ENCODE measurements at places on chromosomes 4 and X.

GRCh38 chr4:7893539-7893938 is 46.1 kb downstream of the AFAP1 start:
- DNase-seq, result no peak

GRCh38 chr4:122716825-122717448 is 15.6 kb upstream of the BBS12 start:
- peak; percentile 76 for DNase-seq

- no peak for DNase-seq
Measured at GRCh38 chr4:185513489-185514181, 21.7 kb downstream of the PDLIM3 start.

DNA sequence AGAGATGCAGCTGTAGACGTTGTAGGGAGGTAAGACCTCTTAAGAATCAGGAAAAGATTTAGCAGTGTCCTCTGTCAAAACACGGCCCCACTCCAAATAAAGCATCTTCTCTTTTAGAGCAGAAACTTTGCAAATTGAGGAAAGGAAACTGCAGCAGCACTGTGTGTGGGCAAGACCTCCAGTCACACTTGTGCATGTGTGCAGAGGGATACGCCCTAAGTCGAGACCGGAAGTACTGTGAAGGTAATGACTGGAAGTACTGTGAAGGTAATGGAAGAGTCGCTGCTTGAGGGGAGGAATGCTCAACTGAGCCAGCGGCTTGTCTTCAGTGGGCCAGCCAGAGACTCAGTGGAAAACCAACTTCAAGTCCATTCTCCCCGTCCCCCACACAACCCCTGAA is 46.5 kb downstream of the EGF start:
- DNase-seq, result no peak

- no peak for DNase-seq
Measured at GRCh38 chr4:26204911-26205370, 115.9 kb upstream of the RBPJ start.

DNA sequence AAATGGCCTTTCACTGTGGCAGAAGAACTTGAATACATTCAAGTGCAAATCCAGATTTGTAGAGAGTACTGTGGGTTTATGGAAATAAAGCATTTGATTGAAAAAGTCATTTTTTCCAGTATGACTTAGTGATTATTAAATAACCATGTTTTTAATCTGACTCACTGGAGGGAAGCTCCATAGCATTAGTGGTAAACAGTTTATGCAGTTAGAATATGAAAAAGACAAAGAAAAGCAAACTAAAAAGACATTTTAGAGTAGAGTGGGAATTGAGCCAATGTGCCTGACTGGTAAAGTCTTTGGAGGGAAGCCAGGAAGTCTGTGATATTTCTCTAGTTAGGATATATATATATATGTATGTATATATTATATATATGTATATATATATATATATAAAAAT is 53.4 kb downstream of the FAT4 start:
- DNase-seq, result no peak

DNA sequence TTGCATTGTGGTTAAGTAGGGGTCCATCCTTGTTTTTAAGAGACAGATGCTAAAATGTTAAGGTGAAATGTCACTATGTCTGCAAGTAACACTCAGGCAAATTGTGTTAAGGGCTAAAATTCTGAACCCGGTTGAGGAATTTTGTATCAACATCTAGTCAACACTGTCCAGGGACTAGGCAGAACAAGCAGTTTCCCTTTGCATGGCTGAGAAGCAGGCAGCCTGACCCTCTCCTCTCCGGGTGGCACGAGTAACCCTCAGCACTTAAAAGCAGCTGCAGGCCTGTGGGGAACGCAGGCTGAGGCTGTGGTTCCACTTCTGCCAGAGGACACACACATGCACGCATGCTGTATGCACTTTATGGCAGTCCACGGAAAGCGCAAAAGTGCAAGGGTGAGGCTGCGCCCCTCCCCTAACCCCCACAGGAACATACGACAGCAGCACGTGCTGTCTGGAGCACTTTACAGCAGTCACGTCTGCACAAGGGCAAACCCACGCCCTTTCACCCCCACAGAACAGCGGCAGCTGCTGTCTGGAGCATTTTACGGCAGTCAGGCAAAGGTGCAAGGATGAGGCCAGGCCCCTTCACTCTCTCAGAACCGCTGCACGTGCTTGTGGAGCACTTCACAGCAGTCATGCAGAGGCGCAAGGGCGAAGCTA is 619 bp upstream of the MPC1L start:
- peak; percentile 22 for DNase-seq

- DNase-seq, result no peak
Measured at GRCh38 chr4:52098618-52099017, 47.5 kb downstream of the SPATA18 start.

DNA sequence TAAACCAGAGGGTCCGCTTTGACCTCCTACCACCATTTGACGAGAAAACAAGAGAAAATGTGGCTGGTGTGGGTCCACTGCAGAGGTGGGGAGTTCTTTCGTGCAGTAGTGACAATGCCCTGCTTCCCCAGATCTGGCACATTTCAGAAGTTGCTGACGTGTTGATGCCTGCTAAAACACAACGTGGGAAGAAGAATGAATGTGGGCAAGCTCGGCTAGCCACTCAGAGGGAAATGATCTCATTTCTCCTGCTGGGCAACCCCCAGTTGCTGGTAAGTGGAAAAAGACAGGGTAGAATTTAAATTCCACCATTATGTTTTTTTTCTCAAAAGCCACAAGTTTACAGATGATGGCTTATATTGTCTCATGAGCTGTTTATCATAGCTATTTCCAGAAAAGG is 77.9 kb downstream of the LUZP4 start:
- DNase-seq, result no peak

DNA sequence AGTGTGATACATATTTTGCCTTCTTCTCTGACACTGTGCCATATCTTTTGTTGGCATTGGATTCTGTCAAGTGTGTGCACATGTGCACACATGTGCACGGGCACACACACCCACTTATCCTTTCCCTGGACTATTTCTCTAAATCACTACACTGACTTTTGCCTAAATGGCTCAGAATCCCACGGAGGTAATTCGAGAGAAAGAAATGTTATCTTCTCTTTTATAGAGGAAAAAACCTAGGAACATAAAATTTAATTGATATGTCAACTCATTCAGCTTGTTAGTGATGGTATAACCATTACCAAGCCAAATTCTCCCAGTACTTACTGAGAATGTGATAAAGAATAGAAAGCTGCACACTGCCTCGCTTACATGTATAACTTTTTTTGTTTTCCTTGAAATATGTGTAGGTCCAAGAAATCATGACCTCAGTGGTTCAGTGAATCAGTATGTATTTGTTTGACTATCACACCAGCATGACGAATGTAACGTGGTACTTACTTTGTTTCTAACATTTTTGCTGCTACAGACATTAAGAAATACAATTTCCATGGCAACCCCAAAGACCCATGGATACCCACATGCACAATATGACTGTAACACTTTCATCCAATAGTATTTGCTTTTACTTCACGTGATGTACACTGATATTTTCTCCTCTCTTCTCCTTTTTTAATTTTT is 163.0 kb downstream of the PCDH7 start:
- DNase-seq, result no peak

DNA sequence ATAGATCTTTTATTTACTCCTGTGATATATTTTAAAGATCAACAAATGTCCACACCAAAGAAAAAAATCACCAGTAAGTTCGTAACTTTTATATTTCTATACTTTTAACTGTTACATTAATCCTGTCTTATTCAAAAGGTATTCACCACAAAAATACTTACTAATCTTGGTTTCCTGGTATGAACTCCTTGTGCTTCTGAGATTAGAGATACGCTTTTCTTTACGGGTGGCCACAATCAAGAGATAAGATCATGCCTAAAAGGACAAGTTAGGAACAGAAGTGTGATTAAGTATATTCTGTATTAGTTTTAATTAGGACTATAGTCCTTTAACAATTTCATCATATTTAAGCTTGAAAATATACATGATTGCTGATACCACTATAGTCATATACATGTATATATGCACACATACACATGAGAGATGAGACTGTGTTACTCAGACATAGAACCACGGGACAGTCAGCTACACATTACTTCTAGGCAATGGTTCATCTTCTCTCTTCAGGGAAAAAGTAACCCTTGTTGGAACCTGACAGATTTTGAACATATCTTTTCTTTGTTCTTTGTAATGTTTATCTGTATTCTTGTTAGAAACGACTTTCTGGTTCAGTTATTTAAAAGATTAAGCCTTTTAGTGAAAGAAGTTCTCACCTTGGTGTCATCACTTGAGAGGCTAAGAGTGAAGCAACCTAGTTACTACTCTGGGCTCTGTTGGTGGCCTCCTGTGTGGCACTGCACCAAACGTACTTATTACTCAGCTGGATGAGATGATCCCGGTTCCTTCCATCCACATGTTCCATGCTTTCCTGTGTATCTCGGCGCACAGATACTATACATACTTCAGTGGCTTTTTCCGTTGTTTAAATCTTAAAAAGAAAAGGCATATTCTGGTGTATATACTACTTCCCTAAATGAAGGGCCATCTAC is 146.1 kb downstream of the CBR4 start:
- no peak for DNase-seq

GRCh38 chr4:48635980-48636379 is 144.1 kb downstream of the FRYL start:
- no peak for DNase-seq

DNA sequence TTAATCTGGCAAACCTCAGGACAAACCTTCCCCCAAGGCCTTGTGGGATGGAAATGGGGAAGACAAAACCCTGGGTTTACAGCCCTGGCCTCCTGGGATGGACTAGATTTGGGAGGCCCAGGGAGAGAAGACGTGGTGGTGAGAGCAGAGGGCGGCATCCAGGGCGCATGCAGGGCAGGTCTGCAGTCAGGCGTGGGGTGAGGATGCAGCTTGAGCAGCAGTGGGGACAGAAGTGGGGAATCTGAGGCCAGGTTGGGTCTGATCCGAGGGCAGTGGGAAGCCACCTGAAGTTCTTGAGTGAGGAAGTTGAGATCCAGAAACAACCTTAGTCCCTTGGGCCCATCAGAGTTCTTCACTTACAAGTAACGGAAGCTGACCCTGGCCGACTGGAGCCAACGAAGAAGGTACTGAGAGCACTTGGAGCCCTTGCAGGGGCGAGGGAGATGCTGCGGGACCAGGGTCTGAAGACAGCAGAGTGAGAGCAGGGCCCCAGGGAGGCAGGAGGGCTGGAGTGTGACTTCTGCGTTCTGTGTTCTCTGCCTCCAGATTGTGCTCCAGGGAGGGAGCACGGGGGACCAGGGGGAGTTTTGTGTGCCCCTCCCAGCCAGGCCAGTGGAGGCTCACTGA is 42.0 kb upstream of the GPR78 start:
- DNase-seq, result no peak

GRCh38 chr4:3879681-3880614 is 113.8 kb downstream of the ADRA2C start:
- no peak for DNase-seq

DNA sequence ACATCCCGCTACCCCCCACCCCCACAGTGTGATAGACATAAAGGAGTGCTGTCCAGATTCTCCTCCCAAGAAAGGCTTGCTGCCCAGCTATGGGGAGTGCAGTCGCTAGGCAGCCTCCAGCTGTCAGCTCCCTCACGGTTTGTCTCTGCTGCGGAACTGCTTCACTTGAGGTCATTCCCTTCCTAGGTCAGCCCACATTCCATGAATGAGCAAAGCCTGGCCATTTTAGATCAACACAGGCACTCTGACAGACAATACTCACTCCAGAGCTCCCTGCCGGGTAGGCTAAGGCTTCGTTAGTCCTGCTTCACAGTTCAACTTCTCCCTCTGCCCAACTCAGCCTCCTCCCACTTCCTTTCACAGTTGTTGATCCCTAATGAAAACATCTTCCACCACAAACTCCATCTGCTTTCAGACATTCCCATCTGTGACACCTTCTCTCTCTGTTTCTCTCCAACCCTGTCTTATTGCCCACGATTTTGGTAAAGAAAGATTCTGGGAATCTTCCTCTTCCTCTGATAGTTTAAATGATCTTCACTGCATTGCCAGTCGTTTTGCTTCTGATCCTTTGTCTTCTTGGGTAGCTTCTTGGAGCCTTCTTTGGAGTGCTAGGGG is 318.9 kb upstream of the F9 start:
- no peak for DNase-seq

GRCh38 chrX:22325096-22325495 is 52.4 kb downstream of the CBLL2 start:
- DNase-seq, result no peak

DNA sequence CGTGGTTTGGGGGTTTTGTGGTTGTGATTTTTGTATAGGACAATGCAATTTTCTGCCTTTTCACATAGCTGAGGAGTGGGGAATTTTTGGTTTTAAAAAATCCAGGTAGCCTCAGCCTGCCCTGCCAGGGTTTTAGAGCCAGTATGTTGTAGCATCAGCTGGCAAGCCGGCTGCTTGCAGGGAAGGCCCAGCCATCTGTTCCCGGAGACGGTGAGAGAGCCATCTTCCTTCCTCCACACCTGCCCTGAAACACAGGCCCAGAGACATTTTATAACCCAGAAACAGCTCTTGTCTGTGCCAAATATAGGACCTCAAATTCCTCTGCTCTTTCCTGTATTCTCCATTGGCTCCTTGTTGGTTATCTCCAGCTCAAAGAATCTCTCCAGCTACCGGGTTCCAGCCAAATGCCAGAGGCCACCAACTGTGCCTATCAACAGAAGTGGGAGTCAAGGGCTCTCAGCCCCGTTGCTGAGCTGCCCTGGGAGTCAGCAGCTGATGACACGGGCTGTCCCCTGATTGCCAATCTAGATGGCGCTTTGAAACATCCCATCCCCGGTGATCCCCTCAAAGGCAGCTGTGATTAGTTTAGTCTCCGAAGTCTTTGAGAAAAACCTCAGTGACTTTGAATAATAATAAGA is 595.2 kb downstream of the MID1IP1 start:
- DNase-seq, result peak; percentile 28

- DNase-seq, result no peak
Measured at GRCh38 chrX:68708503-68709290, 61.2 kb downstream of the STARD8 start.

DNA sequence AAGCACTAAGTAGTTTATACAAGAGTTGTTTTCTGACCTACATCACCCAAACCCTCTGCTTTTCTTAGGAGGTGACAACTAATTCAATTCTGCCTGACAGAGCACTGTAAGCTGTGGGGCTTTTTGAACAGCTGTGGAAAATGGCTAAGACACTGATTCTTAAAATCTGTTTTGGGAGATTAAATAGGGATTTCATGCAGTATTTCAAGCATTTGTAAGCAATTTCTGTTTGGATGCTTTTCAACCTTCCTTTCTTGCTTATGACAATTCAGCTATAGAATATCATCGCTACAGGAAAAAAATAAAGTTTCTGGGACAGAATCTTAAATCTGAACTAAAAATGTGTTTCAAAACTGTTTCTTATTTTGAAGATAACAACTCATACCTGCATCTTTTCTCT is 459.5 kb downstream of the RAPGEF2 start:
- DNase-seq, result no peak

- no peak for DNase-seq
Measured at GRCh38 chr4:98377559-98377958, 116.4 kb downstream of the RAP1GDS1 start.

GRCh38 chr4:174581901-174582300 is 59.6 kb upstream of the HPGD start:
- no peak for DNase-seq
